Brain microvascular endothelial cell (primary cell): ENCODE measurements at places on chromosomes 4 and X.

DNA sequence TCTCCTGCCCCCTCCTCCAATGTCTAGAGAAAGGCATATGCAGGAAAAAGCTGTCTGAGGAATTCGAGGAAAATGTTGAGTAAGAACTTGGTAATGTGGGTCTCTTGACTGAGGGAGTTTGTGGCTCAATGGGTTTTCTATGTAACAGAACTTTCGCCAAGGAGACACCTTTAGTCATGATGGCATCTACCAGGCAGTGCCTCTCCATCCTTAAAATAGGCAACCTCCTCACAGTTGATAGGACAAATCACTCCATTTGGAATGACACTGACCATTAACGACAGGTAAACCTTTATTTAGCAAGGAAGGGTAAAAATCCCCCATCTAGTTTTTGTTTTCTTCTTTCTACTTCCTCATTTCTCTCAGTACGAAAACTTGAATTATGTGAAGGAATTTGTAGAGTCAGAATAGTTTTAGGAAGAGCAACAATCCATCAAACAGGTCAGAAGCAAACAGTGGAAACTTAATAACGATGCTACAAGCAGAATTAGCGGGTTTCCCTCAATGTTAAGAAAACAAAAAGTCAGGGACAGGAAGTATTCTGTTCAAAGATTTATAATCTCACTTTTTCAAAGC is 2.7 kb downstream of the GSX2 start:
- DNase-seq: no peak

DNA sequence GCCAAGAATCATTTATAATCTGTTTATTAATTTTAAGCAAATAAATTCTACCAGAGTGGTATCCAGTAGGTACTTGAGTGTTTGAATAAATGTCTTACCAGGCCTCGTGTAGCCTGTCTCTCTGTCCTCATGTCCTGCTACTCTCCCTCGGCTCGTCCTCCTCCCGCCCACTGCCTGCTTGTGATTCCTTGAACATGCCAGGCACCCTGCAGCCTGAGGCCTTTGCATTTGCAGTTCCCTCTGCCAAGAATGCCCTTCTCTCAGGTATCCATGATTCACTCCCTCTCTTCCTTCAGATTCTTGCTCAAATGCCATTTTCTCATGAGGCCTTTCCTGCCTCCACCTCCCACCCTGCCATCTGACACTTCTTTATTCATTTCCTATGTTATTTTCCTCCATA is 209.7 kb upstream of the PRPS2 start:
- no peak for DNase-seq

GRCh38 chr4:152029631-152030030 is 268.8 kb upstream of the GATB start:
- no peak for DNase-seq

DNA sequence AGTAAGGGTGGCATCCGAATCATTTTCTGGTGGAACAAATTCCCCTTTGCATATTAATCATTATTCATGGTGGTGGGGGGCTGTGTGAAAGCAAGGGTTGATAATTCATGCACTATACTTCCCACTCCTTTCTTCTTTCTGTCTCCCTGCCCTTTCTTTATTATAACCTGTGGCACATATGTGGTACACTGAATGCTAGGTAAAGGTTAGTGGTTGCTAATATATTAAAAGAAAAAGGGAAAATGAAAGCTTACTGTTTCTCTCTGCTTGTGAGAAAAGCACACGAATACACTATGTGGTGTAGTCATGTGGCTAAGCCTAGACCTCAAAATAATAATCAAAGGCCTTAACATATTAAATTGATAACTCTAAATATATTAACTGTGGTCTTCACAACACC is 178.4 kb upstream of the RPS6KA3 start:
- no peak for DNase-seq

DNA sequence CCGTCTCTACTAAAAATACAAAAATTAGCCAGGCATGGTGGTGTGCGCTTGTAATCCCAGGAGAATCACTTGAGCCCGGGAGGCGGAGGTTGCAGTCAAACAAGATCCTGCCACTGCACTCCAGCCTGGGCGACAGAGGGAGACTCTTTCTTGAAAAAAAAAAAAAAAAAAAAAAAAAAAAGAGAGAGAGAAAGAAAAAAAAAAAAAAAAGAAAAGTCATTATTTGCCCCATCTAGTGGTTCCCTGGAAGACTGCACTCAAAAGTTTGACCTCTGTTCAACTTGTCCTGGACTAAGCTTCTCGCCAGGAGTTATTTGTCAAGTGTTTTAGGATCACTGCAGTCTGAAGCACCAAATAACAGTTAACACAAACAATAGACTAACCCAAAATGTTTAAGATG is 45.3 kb upstream of the KCTD8 start:
- peak; percentile 0 for DNase-seq
